Activated naive CD4-positive, alpha-beta T cell treated with Interleukin-2 at 50 U/mL for 16 hours (primary cell): ENCODE measurements at places on chromosomes 7 and 10.

- DNase-seq, result no peak
Observed at GRCh38 chr10:49176310-49177268, 11.6 kb downstream of the TMEM273 start.

DNA sequence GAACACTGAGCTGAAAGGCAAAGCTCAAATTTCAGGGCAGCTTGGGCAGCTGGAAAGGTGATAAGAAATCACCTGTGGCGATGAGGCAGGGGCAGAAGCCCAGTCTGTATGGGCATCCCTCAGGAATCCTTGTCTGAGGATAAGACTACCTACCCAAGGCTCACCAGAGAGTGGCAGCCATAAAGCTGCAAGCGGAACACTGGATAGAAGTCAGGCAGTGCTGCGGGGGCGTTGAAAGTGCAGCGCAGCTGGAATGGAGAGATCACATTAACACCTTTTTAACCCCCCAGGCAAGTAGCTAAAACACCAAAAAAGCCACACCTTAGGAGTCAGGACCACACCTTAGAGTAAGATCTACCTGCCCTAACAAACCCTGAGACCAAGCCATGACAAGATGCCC is 38.2 kb downstream of the ABCB5 start:
- no peak for DNase-seq

DNA sequence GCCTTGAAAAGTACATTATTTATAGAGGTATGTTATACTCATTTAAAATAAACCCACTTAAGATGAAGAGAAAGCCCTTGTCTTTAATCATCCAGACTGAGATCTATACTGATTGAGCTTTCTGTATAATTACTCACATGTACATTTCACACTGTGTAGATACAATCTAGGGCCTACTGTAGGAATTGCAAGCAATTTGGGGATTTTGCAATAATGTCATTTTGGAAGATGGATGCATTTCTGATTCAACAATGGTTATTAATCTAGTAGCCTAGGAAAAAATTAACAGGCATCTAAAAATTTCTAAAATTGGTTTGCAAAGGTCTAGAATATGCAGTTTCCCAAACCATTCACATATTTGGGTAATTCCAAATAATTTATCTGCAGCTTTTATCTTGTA is 132.2 kb downstream of the PDE1C start:
- DNase-seq, result no peak

- DNase-seq, result no peak
Observed at GRCh38 chr7:30896783-30897637, 14.6 kb upstream of the AQP1 start.

GRCh38 chr10:102419269-102420180 is 940 bp upstream of the PSD start:
- DNase-seq, result peak; percentile 72

- DNase-seq, result no peak
Observed at GRCh38 chr7:5692845-5693278, 88.6 kb downstream of the RNF216 start.

- no peak for DNase-seq
Observed at GRCh38 chr7:140390034-140390433, 8.3 kb downstream of the SLC37A3 start.

DNA sequence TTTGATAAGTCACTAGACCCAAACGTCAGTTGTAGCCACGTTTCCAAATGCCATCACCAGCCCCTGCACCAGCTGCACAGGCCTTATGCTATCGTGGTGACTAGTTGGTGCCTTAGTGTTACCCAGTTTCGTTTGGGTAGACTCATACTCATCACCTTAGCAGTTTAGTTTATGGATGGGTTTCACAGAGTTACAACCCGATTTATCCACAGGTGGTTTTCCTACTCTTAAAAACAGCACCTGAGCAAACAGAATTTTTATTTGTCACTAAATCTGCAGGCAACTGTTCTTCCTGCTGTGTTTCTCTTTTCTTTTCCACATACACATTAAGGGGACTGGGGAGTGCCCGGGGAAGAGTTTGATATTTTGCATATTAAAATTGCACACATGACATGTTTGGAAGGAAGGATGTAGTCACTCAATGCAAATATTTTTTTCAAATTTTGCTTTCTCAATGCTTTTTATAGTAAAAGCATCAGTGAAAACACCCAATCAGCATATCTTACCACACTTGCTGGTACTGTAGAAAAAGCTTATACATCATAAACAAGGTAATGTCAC is 41.6 kb downstream of the PDSS1 start:
- peak; percentile 38 for DNase-seq

DNA sequence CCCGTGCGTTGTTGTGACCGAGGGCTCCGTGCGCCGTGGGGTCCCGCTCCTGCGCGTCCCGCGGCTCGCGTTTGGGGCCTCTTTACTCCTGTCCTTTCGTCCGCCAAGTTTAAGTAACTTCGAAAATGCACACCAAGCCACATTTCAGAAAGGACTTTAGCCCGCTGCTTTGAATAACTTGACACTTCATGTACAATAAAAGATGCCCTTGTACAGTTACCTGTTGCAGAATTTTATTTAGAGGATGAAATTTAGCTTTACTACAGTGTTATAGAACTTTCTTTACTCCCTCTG is 459 bp downstream of the SUGCT start:
- DNase-seq, result no peak

GRCh38 chr10:11005725-11006427 is 11.8 kb upstream of the CELF2 start:
- DNase-seq, result no peak

- DNase-seq, result no peak
Observed at GRCh38 chr10:13629116-13629515, 42.4 kb downstream of the PRPF18 start.

- no peak for DNase-seq
Observed at GRCh38 chr10:665579-666091, 23.8 kb downstream of the DIP2C start.

DNA sequence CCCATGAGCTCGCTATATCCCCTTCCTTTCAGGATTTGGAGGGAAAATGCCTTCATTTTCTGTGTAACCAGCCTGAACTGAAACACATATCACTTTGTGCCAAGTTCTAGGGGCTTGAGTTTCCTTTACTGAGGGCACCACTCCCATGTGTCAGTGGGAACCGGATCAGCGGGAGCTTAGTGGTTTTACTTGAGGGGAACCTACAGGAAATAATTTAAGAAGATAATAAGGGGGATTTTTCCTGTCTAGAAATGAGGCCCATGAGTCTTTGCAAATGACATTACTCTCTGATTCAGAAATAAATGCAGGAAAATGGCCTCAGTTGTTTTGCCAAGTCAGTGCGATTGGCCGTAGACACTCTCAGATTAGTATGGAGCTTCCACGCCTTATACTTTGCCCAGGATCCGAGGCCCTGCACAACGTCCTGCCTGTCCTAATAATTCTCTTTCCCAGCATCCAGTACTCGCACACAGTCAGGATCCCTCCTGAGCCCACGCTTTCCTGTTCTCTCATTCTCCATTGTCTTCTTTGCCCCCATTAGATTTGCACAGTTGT is 86.4 kb upstream of the LYZL1 start:
- DNase-seq, result no peak

DNA sequence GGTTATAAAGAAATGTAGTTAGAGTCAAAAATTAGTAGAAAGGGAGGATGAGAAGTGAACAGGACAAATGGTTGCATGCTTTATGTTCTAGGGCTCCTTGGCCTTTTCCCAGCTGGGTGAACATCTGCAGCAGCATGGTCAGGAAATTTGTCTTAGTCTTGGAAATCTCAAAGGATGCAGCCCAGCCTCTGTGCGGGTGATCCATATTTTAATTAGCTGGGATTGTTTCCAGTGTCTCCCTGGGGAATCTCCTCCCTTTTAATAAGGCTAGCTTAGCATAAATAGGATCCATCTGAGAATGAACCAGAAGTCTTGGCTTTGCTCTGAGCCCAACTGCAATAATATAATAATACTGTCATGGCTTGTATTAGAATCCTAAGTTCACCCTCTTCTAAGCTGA is 198.3 kb downstream of the PRKG1 start:
- no peak for DNase-seq

- DNase-seq, result no peak
Observed at GRCh38 chr10:125341611-125342010, 181.2 kb upstream of the CTBP2 start.

DNA sequence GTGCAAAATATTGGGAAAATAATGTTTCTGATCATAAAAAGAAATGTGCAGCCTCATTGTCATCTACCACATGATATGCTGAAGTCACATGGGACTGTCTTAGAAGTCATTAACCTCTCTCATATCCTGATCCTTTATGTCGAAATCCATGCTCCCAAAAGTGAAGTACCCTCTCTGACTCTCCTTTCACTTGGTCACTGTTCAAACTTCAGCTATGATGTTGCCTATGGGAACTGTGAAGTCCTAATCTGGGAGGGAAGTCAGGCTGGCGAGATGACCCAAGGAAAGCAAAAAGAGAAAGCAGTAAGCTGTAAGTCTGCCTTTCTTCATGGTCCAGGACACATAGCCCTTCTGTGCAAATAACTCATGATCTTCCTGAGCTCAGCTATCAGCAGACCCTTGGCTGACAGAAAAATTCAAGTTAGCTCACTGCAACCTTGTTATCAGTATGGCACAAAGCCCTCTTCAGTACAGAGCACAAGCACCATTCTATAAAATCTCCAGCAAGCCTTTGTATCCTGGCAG is 29.5 kb downstream of the WASL start:
- no peak for DNase-seq

GRCh38 chr10:5645944-5646617 is 20.3 kb downstream of the ASB13 start:
- no peak for DNase-seq

- no peak for DNase-seq
Observed at GRCh38 chr10:113294868-113295267, 258.0 kb upstream of the HABP2 start.

GRCh38 chr10:113129117-113129516 is 179.1 kb downstream of the TCF7L2 start:
- no peak for DNase-seq

- no peak for DNase-seq
Observed at GRCh38 chr10:125557311-125557710, 125.7 kb downstream of the TEX36 start.

DNA sequence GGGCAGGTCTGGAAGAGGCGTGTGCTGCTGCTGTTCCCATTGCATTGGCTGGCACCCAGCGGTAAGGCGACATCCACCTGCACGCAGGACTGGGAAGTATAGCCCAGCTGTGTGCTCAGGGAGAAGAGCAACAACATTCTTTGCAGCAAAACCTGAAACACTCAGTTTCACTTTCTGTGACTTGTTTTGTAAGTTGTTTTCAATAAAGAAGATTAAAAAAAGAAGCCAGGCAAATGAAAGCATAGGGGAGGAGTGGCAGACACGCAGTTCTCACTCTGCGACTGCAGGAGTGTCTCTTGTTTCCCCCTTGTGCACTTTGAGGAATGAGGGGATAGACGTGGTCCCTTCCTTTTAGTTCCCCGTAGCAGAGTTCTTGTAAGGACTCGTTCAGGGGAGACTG is 5.8 kb downstream of the FBH1 start:
- no peak for DNase-seq

DNA sequence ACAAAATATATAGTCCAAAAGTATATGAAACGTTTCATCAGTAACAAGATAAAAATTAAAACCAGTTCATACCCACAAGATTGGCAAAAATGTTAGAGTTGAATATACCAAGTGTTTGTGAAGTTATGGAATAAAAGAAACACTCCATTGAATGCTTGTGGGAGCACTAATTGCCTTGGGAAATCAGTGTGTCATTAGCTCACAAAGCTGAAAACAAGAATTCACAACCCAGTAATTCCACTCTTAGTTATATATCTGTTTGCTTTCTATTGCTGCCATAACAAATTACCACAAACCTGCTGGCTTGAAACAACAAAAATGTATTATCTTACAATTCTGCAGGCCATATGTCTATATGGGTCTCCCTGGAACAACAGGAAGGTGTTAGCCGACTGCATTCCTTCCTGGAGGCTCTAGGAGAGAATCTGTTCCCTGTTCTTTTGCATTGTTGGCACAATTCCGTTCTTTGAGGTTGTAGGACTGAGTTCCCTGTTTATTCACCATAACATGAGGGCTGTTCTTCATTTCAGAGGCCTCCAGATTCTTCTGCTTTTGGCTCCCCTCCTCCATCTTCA is 45.7 kb downstream of the SEM1 start:
- no peak for DNase-seq

DNA sequence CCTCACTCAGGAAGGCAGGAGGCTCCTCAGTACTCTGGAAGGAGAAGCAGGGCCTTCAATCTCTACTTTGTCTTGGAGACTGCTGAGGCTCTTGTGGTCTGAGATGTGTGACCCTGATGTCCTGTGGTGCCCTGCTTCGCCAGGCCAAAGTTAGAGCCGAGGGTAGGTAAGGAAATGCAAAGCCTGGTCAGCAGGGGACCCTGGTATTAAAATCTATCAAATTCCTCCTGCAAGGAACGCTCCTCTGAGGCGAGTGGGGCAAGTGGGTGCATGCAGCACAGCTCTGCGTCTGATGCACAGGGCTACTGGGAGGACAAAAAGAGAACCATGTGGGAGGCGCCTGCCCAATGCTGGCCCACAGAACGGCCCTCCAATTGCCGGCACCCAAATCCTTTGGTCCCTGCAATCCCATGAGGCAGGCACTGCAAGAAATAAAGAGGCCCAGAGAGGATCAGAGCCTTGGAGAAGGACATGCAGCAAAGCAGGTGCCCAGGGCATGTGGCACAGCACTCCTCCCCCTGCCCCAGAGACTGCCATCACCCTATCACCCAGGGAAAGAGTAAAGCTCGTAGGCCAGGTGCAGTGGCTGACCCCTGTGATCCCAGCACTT is 23.1 kb upstream of the ZMIZ1 start:
- DNase-seq, result no peak

- DNase-seq, result no peak
Observed at GRCh38 chr10:115022733-115023132, 70.4 kb upstream of the ATRNL1 start.

DNA sequence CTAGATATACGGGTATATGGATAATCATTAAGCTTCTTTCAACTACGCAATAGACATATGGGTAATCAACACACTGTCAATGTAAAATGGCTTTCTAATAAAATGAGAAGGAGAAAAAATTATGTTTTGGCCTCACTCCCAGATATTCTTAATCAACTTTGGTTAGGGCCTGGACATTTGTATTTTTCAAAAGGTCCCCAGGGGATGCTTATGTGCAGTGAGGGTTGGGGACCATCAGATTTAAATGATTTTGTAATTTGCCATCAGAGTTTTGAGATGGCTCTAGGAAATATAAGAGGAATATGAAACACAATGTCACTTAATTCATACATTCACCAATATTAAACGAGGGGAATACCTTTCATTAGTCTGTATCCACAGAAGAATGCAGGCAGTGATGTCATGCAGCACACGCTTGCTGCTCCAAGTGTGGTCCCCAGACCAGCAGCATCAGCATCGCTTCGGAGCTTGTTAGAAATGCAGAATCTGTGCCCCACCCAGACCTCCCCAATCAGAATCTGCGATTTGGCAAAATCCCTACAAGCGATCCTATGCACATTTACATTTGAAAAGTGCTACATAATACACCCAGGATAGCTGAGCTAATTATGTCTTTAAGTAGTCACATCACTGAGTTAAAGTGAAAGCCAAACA is 75.1 kb downstream of the INHBA start:
- DNase-seq, result no peak

DNA sequence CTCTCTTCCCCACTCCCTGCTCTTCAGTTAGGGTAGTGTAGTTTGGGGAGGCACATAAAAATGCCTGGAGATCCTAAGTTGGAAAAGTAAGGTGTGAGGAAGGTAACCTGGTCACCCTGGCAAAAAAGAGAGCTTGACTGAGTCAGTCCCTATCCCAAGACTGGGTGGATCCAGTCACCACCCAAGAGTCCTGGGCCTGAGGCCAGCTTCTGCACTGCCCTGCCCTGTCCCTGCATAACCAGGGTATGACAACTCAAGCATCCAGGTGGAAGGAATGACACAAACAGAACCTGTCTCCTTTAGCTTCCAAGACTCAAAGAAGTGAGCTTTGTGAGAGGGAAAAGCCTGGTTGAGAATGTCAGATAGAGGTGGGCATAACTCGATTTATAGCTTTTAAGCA is 26.9 kb upstream of the SORBS1 start:
- no peak for DNase-seq
